Endothelial cell of umbilical vein (primary cell): ENCODE measurements at places on chromosomes 12 and 14. TPM values are rescaled to one million over a fixed set of nuclear protein-coding genes. Genes with fewer than 3 reads are reported as not detected.

Gene ARMH4
- 1.1 TPM in 2 replicates for polyA plus RNA-seq

DNA sequence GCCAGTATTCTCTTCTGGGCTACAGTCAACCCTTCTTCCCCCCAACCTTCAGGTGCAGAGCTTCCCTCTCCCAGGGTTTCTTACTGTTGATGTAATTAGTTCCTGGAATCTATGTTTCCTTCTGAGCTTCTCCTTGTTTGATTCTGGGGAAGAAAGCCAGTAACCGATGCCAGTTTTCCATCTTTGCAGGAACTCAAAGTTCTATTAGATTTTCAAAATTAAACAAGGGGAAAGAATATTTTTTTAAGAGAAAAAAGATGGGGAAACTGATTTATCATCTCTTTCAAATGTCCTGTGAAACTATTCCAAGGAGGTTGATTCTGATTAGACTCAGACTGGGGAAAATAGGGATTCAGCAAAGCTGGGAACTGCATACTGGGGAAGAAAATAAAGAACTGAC, 17.9 kb upstream of the FAM234B start:
- peak; percentile 10 for DNase-seq

- DNase-seq, result peak; percentile 21
These were observed 798 bp downstream of the CLEC2B start for GRCh38 chr12:9868311-9868801.

DNA sequence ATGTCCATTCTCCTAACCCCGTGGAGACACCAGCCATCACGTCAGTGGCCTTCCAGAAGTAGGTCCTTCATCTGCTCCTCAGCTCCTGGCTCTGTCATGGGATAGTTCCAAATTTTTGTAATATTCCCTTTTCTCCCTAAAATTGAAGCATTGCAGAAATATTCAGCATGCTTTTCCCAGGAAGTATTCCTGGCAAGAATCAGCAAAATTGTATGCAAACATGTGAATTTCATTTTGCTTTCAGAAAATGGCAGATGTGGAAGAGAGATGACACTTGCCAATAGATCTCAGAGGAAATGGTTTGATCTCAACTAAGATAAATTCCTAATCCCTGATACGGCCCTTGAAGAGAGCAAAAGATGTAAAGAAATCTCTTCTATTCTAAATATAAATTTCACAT, 298.9 kb downstream of the ITPR2 start:
- no peak for DNase-seq

GRCh38 chr12:86950444-86950843, 694.3 kb upstream of the MGAT4C start:
- no peak for DNase-seq
